Activated CD4-positive, alpha-beta memory T cell treated with anti-CD3 and anti-CD28 coated beads for 36 hours (primary cell): ENCODE measurements at places on chromosomes 6 and 20. TPM values are rescaled to one million over a fixed set of nuclear protein-coding genes. Genes with fewer than 3 reads are reported as not detected.
A peak's percentile ranks its signal among the peaks of the same experiment; 100 is the strongest.

Gene ESR1
- not detected for total RNA-seq

Gene FAM210B
- 5.5 TPM for total RNA-seq

Gene TP53TG5
- 0.55 TPM for total RNA-seq

Gene KCNK15
- 0.71 TPM for total RNA-seq

Gene SPATS1
- total RNA-seq: not detected

Gene GLP1R
- not detected for total RNA-seq

- H3K27me3 ChIP-seq: peaks cover 2% of the 10 kb centered on the region
- H3K27ac ChIP-seq: no peak overlapping the region
- H3K36me3 ChIP-seq: no peaks in the 10 kb centered on the region
- no peaks in the 10 kb centered on the region for H3K4me1 ChIP-seq
- DNase-seq: no peak
These were observed 22.7 kb upstream of the MLN start for GRCh38 chr6:33826537-33826936.

DNA sequence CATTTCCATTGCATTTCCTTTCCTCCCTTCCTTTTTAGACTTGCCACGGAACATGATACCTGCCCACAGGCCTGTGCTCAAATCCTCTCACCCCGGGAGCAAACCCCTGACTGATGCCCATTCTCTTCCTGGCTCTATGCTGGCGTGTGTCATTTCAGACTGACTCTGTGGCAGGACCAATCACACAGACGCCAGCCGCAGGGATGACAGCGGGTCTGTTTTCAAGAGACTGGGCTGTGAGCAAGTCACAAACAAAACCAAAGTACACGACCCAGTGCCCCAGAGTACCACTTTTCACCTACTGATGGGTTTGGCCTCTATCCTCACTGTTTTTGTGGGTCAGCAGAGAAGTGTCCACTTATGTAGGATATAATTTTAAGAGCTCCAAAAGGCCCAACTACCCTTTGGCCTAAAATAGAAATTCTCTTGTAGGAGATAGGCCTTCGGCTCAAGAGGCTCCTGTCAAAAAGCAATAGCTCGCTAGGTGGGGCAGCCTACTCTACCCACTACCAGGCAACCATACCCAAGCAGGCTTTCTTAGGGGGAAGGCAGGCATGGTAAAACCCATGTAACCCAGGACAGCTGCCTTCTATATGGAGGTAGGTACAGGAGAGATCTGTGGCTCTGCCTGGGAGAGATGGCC, 215.7 kb downstream of the CDC5L start:
- no peak for DNase-seq
- H3K4me1 ChIP-seq: no peaks in the 10 kb centered on the region
- H3K4me3 ChIP-seq: no peak overlapping the region

DNA sequence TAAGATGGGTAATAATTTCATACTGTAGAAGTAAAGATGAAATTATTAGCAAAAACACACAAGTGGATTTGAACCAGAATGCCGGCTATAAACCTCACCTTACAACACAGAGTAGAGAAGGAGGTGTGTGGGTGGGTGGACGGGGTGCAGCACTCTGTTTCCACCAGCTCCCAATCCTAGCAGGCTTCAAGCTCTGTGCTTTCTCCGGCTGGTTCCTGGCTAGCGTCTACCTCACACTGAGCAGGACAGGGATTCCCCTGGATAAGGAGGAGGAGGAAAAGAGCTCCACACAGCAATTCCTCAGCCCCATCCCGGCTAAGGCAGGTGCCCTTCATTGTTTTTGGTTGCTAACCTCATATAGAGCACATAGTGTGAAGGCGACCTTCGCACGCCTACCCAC, 453.3 kb downstream of the C6orf118 start:
- H3K36me3 ChIP-seq: no peaks in the 10 kb centered on the region
- no peak for DNase-seq
- H3K27ac ChIP-seq: no peak overlapping the region
- no peaks in the 10 kb centered on the region for H3K4me1 ChIP-seq
- H3K27me3 ChIP-seq: no peaks in the 10 kb centered on the region

DNA sequence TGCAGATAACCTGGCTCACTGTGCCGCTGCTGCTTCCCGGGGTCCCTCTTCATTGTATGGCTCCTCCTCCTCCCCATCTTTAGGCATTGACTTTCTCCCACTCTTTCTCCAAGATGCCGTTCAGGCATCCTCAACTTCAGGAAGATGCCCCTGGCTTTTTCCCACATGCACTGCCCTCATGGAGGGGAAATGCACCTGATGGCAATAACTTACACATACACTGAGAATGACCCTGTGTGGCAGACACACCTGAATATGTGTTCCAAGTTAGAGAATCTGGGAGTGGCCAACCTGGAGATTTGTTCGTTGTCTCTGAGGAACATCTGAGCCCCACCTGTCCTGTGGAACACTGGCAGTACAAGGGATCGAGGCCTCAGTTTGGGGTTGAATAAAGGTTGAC, 273.9 kb upstream of the CHD6 start:
- H3K27ac ChIP-seq: no peak overlapping the region
- H3K36me3 ChIP-seq: no peaks in the 10 kb centered on the region
- H3K4me1 ChIP-seq: no peaks in the 10 kb centered on the region
- H3K4me3 ChIP-seq: no peak overlapping the region
- H3K27me3 ChIP-seq: no peaks in the 10 kb centered on the region

GRCh38 chr6:11350294-11350693, 117.8 kb upstream of the NEDD9 start:
- no peaks in the 10 kb centered on the region for H3K27me3 ChIP-seq
- peaks cover 74% of the 10 kb centered on the region for H3K4me1 ChIP-seq
- H3K27ac ChIP-seq: peak overlapping the region; percentile 42
- peaks cover 25% of the 10 kb centered on the region for H3K36me3 ChIP-seq

- H3K27me3 ChIP-seq: no peaks in the 10 kb centered on the region
- H3K4me3 ChIP-seq: no peak overlapping the region
- no peak for DNase-seq
- H3K36me3 ChIP-seq: peaks cover 8% of the 10 kb centered on the region
These were observed 44.8 kb downstream of the AGPAT4 start for GRCh38 chr6:161228921-161229591.

DNA sequence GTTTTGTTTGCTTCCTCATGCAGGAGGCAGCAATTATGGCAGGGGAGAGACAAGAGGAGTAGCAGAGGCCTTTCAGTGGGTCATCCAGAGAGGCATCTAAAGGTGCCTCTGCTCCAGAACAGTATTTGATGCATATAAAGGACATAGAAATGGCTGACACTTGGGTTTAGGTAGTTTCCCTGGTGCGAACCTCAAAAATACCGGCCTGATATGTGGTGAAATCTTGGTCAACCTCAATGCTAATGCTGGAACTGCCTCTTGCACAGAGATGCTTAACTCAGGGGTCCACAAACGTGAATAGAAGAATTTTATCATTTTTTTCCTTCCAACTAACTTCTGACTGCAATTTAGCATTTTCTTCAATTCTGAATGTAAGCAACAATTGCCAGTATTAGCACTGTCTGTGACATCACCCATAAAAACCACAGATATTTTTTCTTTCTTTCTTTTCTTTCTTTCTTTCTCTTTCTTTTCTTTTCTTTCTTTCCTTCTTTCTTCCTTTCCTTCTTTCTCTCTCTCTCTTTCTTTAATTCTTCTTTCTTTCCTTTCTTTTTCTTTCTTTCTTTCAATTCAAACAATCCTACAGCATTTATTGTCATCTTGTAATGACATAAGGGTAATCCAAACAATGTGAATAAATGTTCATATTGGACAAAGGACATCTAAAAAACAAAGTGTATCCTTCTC, 180.0 kb upstream of the UST start:
- no peak overlapping the region for H3K4me3 ChIP-seq
- no peak for DNase-seq
- no peak overlapping the region for H3K27ac ChIP-seq
- H3K27me3 ChIP-seq: peaks cover 23% of the 10 kb centered on the region

- DNase-seq: peak; percentile 85
- H3K36me3 ChIP-seq: no peaks in the 10 kb centered on the region
- H3K4me1 ChIP-seq: peaks cover 7% of the 10 kb centered on the region
- peak overlapping the region; percentile 52 for H3K27ac ChIP-seq
These were observed 824 bp downstream of the MPC1 start for GRCh38 chr6:166381733-166382499.

- H3K27me3 ChIP-seq: peaks cover 4% of the 10 kb centered on the region
- H3K4me3 ChIP-seq: no peak overlapping the region
- no peaks in the 10 kb centered on the region for H3K36me3 ChIP-seq
- no peak for DNase-seq
These were observed 47.2 kb upstream of the CCN2 start for GRCh38 chr6:131998255-131998982.

- H3K4me3 ChIP-seq: no peak overlapping the region
These were observed 5.8 kb upstream of the SSTR4 start for GRCh38 chr20:23029324-23029723.

DNA sequence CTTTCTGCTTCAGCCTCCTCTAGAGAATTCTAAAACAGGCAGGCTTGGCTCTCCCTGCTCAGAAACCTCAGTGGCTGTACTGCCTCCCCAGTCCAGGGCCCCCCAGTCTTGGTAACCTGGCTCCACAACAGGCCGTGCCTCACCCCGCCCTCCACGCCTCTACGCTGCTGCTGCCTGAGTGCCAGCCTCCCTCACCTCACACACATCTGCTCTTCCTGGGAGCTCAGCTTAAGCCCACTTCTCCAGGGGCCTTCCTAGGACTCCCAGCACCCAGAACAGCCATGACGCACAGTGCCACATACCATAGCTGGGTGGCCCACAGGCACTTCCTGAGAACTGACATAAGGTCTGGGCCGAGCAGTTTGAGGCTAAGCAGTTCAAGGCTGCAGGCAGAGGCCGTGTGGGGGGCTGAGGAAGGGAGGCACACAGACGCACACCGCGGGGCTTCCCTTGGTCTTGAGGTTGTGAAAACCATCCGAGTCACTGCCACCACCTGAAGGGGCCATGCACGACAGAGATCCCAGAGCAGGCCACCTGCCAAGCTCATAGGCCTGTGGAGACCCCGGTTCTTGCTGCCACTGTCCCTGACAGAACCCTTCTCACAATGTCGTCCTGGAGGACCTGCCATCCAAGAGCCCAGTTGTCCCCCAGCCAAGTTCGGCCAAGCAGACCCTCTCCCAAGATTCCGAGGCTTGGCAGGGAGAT, 42.6 kb downstream of the DSTN start:
- peaks cover 7% of the 10 kb centered on the region for H3K36me3 ChIP-seq
- H3K27me3 ChIP-seq: no peaks in the 10 kb centered on the region
- peaks cover 38% of the 10 kb centered on the region for H3K4me1 ChIP-seq
- H3K4me3 ChIP-seq: peak overlapping the region; percentile 52

- H3K4me3 ChIP-seq: peak overlapping the region; percentile 81
- peaks cover 31% of the 10 kb centered on the region for H3K36me3 ChIP-seq
- H3K27ac ChIP-seq: peak overlapping the region; percentile 93
- peaks cover 56% of the 10 kb centered on the region for H3K4me1 ChIP-seq
- peaks cover 24% of the 10 kb centered on the region for H3K27me3 ChIP-seq
These were observed 72.4 kb downstream of the HFE start for GRCh38 chr6:26159357-26160273.

- no peak overlapping the region for H3K27ac ChIP-seq
- no peaks in the 10 kb centered on the region for H3K27me3 ChIP-seq
- DNase-seq: no peak
- H3K4me3 ChIP-seq: no peak overlapping the region
- no peaks in the 10 kb centered on the region for H3K4me1 ChIP-seq
These were observed 511.8 kb downstream of the LMBRD1 start for GRCh38 chr6:69285054-69285453.
